EL (cell line): ENCODE measurements at places on chromosomes 1 and 21.

- DNase-seq: no peak
Observed at GRCh38 chr1:44281962-44282703, 68.9 kb downstream of the DMAP1 start.

DNA sequence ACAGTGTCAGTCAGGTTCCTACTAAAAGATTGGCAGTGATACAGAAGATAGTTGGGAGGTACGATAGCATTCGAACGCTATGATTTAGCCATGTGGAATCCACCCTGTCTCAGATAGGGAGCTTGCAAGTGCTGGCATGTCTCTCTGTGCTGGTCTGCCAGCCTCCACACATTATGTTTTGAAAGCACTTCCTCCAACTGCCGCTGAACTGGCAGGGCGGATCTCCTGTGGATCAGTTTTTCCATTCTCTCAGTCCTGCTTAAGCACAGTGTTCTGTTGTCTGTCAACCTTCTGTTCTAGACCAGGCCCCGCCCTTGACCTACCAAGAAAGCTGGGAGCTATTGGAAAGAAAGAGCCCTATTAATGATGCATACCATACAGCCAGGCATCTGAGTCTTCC lies 65.5 kb upstream of the PALMD start:
- DNase-seq: no peak

GRCh38 chr1:96220651-96221050 lies 500.9 kb upstream of the PTBP2 start:
- DNase-seq: no peak

GRCh38 chr1:151213560-151213959 lies 15.2 kb downstream of the PIP5K1A start:
- DNase-seq: no peak

DNA sequence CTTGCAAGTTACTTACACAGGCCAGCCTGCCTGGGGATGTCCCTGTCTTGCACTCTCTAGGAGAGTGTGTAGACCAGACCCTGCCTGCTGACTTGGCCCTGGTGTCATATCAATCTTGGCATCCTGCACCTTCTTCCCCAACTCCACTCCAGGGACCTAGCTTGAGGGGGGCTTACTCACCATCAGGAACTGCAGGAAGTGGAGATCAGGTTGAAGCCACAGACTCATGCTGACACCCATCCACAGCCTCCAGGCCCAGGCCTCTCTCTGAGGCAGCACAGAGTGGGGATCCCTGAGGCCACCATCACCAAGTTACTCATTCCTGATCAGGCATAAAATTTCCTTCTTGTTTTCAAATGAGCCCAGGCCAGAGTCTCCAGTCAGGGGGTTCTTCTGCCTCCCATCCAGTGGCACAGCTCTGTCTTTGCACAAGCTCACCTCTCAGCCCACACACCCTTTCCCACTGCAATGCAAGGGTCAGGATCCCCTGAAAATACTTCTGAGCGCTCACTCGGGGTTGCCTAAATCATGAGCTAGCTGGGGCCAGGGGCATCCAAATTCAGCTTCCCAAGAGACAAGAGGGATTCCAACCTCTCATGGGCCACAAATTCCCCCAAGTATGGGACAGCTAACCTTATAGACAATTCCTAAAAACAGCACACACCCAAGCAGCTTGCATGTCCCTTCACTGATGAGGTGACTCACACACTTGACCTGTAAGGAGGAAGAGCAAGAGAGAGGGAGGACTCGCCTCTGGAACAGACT lies 33.5 kb downstream of the CSMD2 start:
- no peak for DNase-seq

- DNase-seq: no peak
Observed at GRCh38 chr21:42291003-42291750, 24.0 kb downstream of the TFF3 start.

DNA sequence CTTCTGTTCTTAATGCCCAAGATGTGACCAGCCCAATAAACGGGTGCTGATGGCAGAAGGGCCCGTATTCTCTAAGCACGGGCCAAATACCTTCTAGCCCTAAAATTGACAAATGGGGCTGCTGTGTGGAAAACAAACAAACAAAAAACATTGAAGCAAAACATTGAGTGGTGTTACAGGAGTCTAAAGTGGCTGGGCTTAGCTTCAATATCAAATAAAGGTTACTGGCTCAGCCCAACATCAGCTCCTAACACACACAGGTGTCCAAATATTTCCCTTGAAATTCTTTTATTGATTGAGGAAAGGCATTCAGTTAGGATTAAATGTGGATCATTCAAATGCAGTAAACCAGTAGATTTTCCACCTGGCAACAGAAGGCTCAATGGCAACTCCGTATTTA lies 13.3 kb upstream of the TTF2 start:
- no peak for DNase-seq

DNA sequence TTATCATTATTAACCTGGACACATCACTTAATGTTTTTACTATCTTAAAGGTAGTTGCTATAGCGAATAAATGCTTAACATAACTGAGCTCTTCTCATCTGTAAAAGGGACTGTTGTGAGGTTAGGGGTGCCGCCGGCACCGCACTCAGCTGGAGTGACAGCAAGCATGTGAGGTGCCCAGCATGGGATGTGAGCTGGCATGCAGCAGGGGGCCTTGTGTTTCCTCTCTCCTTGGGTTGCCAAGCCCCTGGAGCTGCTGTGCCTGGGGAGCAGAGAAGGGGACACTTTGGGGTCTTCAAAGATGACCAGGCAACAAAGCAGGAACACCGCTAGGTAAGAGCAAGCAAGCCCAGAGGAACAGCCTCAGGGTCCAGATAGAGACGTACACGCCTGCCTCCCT lies 2.1 kb upstream of the ZC3H12A start:
- no peak for DNase-seq

- DNase-seq: no peak
Observed at GRCh38 chr1:224762701-224763100, 146.6 kb downstream of the CNIH3 start.

DNA sequence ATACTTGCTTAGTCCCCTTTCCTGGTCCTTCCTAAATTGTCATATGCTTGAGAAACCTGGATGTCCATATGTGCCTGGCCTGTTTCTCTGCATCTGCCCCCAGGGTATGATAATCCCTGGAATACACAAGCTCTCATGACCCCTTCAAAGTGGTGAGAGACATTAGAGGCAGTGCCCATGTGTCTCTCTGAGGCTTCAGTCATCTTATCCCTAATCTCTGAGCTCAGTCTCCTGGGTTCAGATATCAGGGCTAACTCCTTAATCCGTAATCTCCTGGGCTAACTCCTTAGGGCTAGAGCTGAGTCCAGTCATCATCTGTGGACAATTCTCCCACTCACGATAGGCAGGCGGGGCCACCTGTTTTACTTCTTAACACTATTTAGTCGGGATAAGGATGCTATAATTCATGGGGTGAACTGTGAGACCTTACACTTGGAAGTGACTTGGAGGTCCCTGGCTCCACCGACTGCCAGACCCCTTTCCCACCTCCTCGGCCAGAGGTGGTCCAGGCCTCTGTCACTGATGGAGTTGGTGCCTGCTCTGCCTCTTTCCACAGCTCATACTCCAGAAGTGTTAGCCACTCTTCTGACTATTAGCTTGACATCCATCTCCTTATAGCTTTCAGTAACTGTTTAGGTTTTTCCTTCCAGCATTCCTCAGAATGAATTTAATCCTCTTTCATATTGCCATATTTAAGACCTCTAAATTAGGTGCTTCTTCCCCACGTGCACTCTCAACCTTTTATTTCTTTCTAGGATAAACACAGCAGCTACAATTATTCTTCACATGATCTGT lies 22.7 kb downstream of the CCN1 start:
- no peak for DNase-seq

DNA sequence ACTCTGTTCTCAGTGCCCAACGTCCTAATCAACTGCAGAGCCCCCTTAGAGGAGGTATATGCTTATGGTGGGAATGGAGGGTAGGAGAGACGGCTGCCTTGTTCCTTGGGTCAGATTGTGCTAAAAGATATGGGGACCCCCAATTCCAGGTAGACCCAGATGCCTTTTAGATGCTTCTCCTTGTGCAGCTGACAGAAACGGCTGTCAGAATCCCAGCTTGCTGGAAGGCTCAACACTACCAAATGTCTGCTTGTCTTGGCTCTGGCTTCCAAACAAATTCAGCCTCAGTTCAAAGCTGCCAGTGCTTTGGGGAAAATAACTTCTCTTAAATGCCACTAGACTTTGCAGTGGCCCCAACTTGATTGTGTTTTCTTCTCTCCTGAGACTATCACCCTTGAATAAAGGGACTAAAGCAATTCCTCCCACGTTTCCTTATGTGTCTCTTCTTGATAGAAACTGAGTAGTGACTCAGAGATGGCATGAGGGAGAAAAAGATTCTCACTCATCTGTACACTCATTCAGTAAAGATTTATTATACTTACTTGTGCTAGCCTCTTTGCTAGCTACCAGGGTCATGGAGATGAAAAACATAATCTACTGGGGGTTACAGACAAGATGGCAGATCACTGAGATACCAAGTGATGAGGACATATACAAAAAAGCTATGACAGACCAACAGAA lies 3.4 kb upstream of the RNF19B start:
- peak; percentile 45 for DNase-seq

DNA sequence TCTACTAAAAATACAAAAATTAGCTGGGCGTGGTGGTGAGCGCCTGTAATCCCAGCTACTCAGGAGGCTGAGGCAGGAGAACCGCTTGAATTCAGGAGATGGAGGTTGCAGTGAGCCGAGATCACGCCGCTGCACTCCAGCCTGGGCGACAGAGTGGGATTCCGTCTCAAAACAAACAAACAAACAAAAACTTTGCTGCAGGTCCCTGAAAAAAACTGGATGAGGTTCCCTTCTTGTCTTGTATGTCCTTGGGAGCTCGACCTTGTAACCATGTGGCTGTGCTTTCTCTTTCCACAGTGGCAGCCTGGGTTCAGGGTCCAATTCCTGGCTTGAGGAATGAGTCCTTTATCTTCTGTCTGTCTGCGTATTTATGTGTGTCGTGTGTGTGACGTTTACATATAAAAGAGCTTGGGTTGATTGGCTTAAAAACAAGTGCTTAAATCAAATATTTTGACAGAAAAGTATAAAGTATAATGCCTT lies 18.0 kb upstream of the COX20 start:
- DNase-seq: no peak

DNA sequence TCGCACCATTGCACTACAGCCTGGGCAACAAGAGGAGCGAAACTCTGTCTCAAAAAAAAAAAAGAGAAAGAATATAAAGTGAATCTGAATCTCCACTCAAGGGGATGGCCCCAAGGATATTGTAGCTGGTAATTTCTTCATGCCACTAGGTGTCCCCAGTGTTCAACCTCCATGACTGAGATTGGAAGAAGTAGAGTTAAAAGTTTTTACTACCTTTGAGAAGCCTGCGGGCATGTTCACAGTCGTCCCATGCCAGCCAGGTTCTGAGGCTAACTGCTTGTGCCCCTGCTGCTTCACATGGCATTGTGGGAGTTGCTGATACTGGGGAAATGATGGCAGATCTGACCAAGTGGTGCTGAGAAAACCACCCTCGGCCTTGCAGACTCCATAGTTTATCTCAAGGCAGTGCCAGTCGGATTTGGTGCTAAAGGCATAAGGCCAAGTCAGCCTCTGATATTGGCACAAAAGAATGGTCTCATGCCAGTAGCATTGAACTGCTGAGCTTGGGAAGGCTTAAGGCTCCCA lies 10.8 kb upstream of the SHISA4 start:
- DNase-seq: peak; percentile 59

DNA sequence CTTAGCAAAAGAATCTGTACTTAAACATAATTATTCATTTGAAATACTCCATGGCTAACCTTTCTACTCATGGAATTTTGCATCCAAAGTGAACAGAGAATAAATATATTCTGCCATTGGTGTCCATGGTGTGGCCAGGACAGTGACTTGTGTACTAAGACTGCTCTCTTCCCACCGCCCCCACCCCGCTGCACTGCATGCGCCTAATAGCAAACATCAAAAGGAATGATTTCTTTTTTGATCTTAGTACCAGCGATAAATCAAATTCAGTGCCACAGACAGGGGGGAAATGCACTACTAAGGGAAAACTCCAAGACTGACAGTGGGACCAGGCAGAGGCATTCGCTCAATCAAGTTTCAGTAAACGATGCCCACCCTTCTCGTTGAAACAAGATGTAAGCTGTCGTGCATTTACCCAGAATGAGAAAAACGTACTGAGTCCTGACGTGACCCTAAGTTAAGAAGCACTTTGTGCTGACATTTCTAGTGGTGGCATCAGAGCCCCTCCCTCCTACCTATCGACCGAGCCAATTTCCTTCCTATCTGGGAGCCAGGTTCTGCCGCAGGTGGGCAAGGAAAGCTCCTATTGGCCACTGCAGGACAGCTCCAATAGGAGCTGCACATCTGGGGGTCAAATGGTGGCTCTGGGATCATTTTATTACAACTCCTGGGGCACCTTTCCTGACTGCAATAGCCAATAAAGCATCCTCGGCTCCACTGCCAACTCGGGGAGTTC lies 12.5 kb downstream of the ESRRG start:
- DNase-seq: no peak
